ENCODE measurements at places on chromosomes 12 and 14.

- no peaks in the 10 kb centered on the region for H3K27me3 ChIP-seq
- H3K4me3 ChIP-seq, result no peak overlapping the region
These were observed 3.5 kb downstream of the ALX1 start for GRCh38 chr12:85283560-85283959.

DNA sequence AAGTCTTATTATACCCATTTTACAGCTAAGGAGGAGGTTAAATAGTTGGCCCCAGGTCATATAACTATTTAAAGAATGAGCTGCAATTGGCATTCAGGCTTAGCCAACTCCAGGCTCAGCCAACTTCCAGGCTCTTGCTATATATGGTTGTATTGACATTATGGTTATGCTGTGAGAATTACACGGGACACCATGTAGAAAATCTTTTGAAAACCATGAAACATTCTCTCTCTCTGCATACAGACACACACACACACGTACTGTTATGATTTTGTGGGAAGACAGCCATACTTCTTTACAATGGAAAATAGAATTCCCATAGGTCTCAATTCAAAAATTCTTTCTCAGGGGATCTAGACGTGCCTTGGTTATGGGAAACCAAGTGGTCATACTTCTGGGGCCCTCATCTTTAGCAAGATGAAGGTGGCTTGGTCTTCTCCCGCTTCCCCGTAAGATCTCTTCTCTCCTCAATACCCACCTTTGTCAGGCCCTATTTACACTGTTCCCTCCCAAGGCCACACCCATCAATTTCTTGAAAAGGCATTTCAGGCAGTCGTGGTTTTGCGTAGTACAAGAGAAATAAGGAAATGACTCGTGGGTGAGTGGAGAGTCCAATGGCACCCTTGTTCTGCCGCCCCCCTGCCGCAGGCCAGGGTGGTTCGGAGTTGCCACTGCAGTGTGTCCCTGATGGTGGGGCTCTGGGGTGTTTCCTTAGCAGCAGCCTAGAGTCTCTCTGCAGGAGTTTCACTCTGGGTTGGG lies 10.0 kb upstream of the GPRC5A start:
- H3K27ac ChIP-seq, result no peak overlapping the region
- no peaks in the 10 kb centered on the region for H3K27me3 ChIP-seq
- H3K4me1 ChIP-seq, result no peaks in the 10 kb centered on the region
- no peaks in the 10 kb centered on the region for H3K36me3 ChIP-seq

DNA sequence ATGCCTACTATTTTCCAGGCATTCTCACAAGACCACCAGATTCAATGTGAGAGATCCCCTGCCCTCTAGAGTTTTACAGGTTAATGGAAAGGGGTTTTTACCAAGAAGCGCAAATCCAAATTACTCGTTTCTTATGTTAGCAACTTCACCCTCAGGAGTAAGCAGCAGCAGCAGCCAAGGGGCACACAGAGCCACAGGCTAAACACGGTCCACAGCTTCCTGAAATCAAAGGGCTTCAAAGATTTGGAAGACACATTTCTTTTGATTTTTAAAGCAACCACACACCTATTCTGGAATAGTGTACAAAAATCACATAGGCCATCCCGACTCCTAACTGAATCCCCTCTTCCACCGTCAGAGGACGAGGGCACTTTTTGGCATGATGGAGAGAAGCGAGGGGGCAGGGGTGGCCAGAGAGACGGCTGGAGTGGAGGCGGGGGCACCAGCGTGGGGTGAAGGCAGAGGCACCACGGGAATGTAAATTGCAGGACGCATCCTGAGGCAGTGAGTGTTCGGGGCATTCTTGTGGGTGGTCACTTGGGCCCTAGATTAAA lies 107.0 kb downstream of the ARF6 start:
- peaks cover 41% of the 10 kb centered on the region for H3K4me1 ChIP-seq
- DNase-seq, result no peak
- H3K27ac ChIP-seq, result peak overlapping the region; percentile 99
- H3K4me3 ChIP-seq, result peak overlapping the region; percentile 55

- H3K4me1 ChIP-seq, result no peaks in the 10 kb centered on the region
- no peak overlapping the region for H3K27ac ChIP-seq
- H3K4me3 ChIP-seq, result no peak overlapping the region
- DNase-seq, result no peak
- peaks cover 5% of the 10 kb centered on the region for H3K27me3 ChIP-seq
- H3K36me3 ChIP-seq, result no peaks in the 10 kb centered on the region
These were observed 36.4 kb upstream of the C14orf180 start for GRCh38 chr14:104542871-104543830.

GRCh38 chr12:117240081-117240755 lies 49.9 kb upstream of the FBXO21 start:
- DNase-seq, result no peak
- no peaks in the 10 kb centered on the region for H3K36me3 ChIP-seq
- no peak overlapping the region for H3K4me3 ChIP-seq
- H3K4me1 ChIP-seq, result no peaks in the 10 kb centered on the region
- H3K27me3 ChIP-seq, result peaks cover 4% of the 10 kb centered on the region

- H3K4me3 ChIP-seq, result no peak overlapping the region
- H3K36me3 ChIP-seq, result no peaks in the 10 kb centered on the region
- no peaks in the 10 kb centered on the region for H3K4me1 ChIP-seq
- peaks cover 5% of the 10 kb centered on the region for H3K27me3 ChIP-seq
- no peak overlapping the region for H3K27ac ChIP-seq
These were observed 2.9 kb upstream of the B3GNT4 start for GRCh38 chr12:122200541-122201175.

DNA sequence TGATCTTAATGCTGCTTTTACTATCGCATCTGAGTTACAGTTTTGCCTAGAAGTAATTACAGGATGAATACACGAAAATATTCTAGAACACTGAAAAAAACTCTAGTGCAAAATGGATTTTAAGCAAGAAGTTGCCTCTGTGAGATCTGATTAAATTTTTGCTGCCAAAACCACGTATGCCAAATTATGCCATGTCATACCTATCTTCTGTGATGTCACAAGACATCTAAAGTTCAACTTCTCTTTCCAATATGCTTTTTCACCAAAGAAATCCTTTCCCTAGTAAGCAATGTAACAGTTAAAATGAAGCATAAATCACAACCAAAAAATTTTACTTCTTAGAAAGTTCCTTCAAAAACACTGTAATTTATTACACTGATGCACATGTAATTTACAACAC lies 39.6 kb downstream of the HECTD4 start:
- H3K4me3 ChIP-seq, result no peak overlapping the region
- H3K27ac ChIP-seq, result no peak overlapping the region
- H3K36me3 ChIP-seq, result 0 out of 2 replicates have a peak, but pooled peaks cover 3% of the 10 kb centered on the region
- H3K27me3 ChIP-seq, result no peaks in the 10 kb centered on the region
- no peak for DNase-seq
- peaks cover 24% of the 10 kb centered on the region for H3K4me1 ChIP-seq

GRCh38 chr12:93780101-93780641 lies 103.0 kb downstream of the CRADD start:
- H3K27ac ChIP-seq, result no peak overlapping the region
- H3K36me3 ChIP-seq, result no peaks in the 10 kb centered on the region
- H3K27me3 ChIP-seq, result no peaks in the 10 kb centered on the region
- H3K4me1 ChIP-seq, result no peaks in the 10 kb centered on the region

DNA sequence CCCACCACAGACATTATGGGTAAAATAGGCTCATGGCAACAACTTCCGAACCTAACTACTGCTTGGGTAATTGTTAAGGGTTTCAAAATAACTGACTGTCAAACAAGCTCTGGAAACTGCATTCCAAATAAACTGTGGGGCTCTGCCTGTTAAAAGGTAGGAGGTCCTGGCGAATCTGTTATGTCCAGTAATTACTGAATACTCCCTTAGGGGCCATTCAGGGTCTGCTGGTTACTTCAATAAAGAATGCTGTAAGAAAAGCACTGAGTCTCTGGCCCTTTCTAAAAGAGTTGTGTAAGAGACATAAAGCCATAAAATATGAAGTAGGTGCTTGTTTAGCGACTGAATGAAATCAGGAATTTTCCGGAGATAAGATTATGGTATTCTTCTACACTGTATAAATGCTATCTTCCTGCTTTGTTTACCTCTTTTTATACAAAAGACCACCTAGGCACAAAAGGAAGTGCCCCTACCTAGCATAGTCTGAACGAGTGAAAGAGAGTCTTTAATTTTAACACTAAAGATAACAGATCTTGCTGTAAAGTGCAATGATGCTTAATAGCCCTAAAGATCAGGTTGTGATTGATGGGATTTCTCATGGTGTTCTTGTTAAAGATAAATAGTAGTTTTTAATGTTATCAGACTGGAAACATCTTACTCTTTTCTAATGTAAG lies 127.8 kb downstream of the FBXL14 start:
- no peak for DNase-seq
- no peaks in the 10 kb centered on the region for H3K4me1 ChIP-seq
- no peaks in the 10 kb centered on the region for H3K36me3 ChIP-seq

- no peak overlapping the region for H3K27ac ChIP-seq
- no peak overlapping the region for H3K4me3 ChIP-seq
- no peak for DNase-seq
- H3K27me3 ChIP-seq, result no peaks in the 10 kb centered on the region
- no peaks in the 10 kb centered on the region for H3K36me3 ChIP-seq
- H3K4me1 ChIP-seq, result peaks cover 20% of the 10 kb centered on the region
These were observed 205.0 kb upstream of the FOXN3 start for GRCh38 chr14:89621791-89622638.

DNA sequence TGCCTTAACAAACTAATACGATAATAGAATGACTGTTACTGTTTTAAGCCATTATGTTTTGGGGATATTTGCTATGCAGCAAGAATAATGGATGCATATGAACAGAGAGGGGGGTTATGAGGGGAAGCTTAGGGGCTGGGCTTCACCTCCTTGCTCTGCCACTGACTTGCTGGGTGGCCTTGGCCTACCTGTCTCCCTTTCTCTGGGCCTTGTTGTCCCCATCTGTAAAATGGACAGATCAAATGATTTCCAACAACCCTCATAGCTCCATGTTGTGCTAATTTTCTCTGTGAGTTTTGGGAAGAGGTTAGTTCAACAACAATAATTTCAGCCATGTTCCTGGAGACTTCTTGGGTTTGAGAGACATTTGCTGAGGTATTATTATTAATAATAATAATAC lies 119.6 kb downstream of the VRK1 start:
- H3K4me1 ChIP-seq, result no peaks in the 10 kb centered on the region
- DNase-seq, result no peak
- H3K4me3 ChIP-seq, result no peak overlapping the region

DNA sequence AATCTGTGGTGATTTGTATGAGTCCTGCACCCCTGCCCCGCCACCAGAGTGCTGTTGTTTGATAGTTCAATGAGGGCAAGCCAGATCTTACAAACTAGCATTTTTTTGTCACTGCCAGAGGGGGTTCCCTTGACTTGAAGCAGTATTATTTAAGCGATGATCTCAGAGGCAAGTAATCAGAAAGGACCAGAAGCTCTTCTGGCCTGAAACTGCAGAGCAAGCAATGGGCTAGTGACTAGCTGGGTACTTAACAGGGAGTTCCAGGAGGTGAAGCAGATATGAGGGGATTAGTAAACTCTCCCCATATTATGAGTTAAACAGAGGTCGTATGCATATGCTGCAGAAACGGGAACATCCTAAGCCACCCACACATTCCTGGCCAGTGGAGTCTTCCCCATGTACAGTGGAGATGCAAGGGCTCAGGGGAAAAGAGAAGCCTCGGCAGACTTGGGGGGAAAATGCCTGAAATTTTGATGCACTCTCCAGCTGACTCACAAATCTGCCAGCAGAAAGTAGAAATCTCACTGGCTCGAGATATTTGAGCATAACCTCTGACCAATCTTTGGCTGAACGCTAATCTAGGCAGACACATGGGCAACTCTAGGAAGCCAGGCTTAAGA lies 8.3 kb upstream of the CRACR2A start:
- H3K4me3 ChIP-seq, result no peak overlapping the region
- no peak overlapping the region for H3K27ac ChIP-seq
- DNase-seq, result no peak
- no peaks in the 10 kb centered on the region for H3K4me1 ChIP-seq

GRCh38 chr12:58961166-58961565 lies 40.9 kb upstream of the LRIG3 start:
- H3K4me1 ChIP-seq, result no peaks in the 10 kb centered on the region
- H3K4me3 ChIP-seq, result no peak overlapping the region
- H3K27me3 ChIP-seq, result no peaks in the 10 kb centered on the region
- H3K36me3 ChIP-seq, result no peaks in the 10 kb centered on the region
- no peak for DNase-seq

- H3K36me3 ChIP-seq, result no peaks in the 10 kb centered on the region
- no peak overlapping the region for H3K27ac ChIP-seq
- DNase-seq, result no peak
These were observed 56.6 kb downstream of the CALM1 start for GRCh38 chr14:90453401-90453951.

GRCh38 chr12:72448805-72449204 lies 176.6 kb downstream of the TRHDE start:
- H3K4me1 ChIP-seq, result no peaks in the 10 kb centered on the region
- H3K4me3 ChIP-seq, result no peak overlapping the region
- H3K27ac ChIP-seq, result no peak overlapping the region
- no peaks in the 10 kb centered on the region for H3K27me3 ChIP-seq

- no peak overlapping the region for H3K4me3 ChIP-seq
- DNase-seq, result no peak
- no peak overlapping the region for H3K27ac ChIP-seq
- no peaks in the 10 kb centered on the region for H3K4me1 ChIP-seq
- H3K36me3 ChIP-seq, result no peaks in the 10 kb centered on the region
- H3K27me3 ChIP-seq, result no peaks in the 10 kb centered on the region
These were observed 165.1 kb downstream of the GXYLT1 start for GRCh38 chr12:41979574-41979973.

GRCh38 chr12:110750784-110751461 lies 8.2 kb upstream of the PPP1CC start:
- no peak for DNase-seq
- H3K27me3 ChIP-seq, result no peaks in the 10 kb centered on the region
- H3K4me3 ChIP-seq, result no peak overlapping the region
- no peaks in the 10 kb centered on the region for H3K4me1 ChIP-seq

DNA sequence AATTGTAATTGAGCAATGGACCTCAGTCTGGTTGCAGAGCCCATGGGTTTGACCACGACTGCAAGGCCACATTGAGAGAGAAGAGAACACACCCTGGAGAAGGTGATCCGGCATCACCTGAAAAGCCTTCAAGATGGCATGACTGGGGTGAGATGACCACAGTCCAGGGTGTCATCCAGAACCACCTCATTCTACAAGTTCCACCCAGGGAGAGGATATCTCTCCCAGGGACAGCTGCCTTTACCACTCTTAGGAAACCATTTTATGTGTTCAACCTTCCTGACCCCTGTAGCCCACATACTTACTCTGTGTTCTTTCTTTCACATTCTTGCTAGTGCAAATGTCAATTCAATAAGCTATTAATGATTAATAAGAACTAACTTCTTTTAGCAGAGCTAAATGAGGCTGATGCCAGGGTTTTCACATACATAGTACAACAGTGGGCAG lies 43.4 kb upstream of the CPM start:
- no peak overlapping the region for H3K27ac ChIP-seq
- H3K36me3 ChIP-seq, result no peaks in the 10 kb centered on the region
- DNase-seq, result no peak

DNA sequence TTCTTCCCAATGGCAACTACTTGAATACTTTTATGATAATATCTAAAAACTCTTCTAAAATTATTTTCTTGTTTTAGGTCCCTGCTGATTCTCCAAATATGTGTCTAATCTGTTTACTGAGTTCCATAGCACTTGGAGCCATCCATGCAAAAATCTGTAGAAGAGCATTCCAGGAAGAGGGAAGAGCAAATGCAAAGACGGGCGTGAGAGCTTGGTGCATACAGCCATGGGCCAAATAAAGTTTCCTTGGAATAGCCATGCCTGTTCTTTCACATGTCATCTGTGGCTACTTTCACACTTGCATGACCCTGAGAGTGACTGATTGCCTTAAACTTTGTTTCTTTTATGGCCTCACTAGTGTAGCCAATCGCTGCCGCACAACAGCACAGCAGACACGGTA lies 13.0 kb upstream of the EGLN3 start:
- no peak overlapping the region for H3K4me3 ChIP-seq
- no peaks in the 10 kb centered on the region for H3K27me3 ChIP-seq
- no peaks in the 10 kb centered on the region for H3K4me1 ChIP-seq
- no peak for DNase-seq
- H3K36me3 ChIP-seq, result no peaks in the 10 kb centered on the region
